ENCODE measurements at places on chromosomes 3 and 15.

- no peak for DNase-seq
Observed at GRCh38 chr15:92365906-92366305, 27.8 kb upstream of the ST8SIA2 start.

- no peak for DNase-seq
Observed at GRCh38 chr15:27231811-27232210, 260.8 kb downstream of the GABRG3 start.

- no peak for DNase-seq
Observed at GRCh38 chr3:186514296-186515002, 29.7 kb downstream of the CRYGS start.

GRCh38 chr3:11632564-11632963 lies 11.2 kb downstream of the VGLL4 start:
- no peak for DNase-seq

DNA sequence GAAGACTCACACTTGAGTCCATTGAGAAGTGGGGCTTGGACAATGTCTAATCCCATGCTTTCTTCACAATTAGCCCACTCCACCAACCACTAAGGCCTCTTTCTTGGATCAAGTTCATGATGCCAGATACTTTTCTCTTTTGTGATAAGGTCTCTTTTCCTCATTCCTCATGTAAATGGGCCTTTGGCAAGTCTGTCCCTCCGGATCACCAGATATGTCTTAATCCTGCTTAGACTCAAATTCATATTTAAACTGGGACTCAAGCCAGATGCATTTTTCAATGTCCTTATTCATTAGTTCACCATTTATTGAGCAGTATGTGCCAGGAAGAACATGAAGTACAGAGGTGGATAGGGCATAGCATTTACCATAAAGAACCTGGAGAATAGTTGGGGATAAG lies 671.1 kb downstream of the TBL1XR1 start:
- no peak for DNase-seq

DNA sequence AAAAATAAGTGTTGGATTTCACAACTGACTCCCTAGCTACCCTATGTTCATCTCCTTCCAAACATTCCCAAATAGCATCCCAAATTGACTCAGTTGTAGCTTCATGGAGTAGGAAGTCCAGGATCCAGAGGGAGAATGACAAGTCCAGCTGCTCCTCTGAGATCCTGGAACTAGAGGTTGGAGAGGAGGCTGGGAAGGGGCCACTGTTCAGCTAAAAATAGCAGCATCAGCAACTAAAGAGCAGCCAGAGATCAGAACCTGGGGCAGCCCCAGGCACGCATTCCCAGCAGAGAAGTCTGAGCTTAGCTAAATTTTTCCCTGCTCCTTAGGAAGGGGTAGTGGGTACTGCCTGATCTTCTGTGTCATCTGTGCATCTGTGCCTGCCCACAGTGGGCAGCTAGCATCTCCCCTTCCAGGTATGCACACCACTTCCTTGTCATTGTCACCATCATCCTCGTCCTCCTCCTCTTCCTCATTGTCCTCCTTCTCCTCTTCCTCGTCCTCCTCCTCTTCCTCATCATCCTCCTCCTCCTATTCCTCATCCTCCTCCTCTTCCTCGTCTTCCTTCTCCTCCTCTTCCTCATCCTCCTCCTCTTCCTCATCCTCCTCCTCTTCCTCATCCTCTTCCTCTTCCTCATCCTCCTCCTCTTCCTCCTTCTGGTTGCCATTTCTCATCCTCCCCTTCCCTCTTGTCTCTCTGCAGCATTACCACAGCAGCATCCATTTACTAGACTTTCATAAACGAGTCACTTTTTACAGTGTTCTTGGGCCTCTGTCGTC lies 152.3 kb upstream of the ROPN1 start:
- no peak for DNase-seq

DNA sequence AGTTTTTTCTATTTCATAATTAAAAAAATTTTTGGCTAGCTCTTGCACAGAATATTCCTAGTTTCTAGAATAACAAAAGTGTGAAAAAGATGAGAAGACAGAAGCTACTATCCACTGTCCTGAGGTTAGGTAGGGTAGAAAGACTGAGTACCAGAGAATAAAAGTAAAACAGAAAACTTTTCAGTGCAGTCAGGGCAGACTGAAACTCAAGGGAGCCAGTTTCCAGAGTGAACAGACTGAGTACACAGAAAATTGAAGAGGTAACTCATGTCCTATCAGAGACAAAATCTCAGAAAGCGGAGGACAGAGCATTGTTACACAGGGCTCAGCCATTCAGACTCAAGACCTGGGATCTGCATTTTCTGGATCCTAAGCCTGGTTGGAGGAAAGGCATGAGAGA lies 8.8 kb upstream of the FBXO40 start:
- DNase-seq = no peak
